CD4-positive, alpha-beta T cell treated with Interferon gamma for 1 hour (primary cell): ENCODE measurements at places on chromosomes 7 and 10.

DNA sequence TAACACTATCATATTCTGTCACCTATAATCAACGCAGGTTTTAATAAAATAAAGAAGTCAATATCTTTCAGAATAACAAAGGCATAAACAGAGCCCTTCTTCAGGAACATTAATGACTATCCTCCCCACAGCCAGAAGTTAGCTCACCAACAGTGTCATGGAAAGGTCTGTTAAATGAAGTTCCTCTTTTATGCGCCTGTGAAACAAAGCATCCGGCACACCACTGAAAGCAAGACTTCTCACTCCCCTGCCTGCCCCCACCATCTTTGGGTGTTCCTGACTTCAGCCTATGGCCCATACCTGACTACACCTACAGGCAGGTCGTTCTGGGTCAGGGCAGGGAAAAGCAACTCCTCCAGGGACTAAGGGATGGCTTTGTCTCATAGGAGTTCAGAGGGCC lies 205.4 kb downstream of the FANK1 start:
- peak; percentile 6 for DNase-seq

GRCh38 chr10:131865223-131865917 lies 35.4 kb upstream of the PPP2R2D start:
- DNase-seq, result no peak

DNA sequence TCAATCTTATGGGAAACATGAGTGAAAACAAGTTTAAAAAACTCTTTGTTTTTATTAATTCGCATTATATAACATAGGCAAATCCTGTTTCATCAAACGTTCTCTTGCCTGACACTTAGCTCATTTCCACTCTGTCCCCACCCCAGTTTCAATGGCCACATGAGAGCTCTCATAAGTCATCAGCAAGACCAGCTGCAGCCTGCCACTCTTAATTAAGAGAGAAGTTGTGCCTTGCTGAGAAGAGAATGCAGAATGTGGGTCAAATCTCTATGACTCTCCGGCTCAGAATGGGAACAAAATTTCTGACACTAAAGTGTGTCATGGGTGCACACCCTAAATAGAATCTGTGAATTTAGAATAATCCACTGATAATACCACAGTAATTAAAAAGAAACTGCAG lies 39.6 kb downstream of the ASAH2 start:
- no peak for DNase-seq

DNA sequence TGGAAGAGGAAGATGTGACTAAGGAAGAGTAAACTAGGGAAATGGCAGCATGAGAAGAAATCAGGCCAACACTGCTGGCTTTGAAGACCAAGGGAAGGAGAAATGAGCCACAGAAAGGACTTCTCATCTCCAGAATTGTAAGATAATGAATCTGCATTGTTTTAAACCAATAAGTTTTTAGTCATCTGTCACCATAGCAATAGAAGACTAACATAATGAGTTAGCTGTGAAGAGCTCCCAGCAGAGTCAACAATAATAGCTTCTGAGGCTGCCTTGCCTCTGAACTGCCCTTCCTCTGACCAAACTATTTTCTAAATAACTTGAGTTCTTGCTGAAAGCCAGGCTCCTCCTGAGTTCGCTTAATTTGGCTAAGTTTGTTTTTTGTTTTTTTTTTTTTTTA lies 103.6 kb downstream of the CACNA2D1 start:
- DNase-seq, result no peak

- no peak for DNase-seq
Observed at GRCh38 chr10:118041316-118041715, 5.4 kb downstream of the RAB11FIP2 start.

- peak; percentile 28 for DNase-seq
Observed at GRCh38 chr7:22445140-22445743, 54.7 kb downstream of the STEAP1B start.

DNA sequence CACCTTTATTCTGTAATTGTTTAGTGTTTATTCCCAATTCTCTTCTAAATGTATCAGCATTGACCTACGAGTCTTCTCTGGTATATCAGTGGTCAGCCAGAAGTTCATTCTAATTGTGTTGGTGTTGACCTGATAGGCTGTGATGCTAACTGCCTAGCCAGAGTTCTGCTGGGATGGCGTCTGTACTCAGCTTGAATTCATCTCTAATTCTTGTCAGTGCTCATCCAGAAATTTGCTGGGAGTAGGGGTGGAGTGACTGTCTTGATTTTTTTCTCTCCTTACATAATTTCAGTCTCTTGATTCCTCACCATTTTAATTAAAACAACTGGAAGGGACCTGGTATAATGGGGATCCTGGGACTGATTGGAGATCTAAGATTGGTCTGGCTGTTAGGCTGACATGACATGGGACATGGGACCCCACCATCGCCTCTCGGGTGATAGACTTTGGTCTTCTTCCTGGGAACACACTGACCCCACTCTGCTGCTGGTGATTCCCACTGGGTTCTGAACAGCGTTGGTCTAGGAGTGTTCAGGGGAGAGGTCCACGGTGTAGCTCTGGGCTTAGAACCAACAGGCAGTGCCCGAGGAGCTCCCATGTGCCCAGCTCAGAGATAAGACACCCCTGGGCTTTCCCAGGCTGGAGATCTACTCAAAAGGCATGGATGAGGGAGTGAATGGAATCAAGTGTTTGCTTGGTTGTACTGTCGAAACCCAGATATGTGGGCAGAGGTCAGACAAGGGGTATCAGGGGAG lies 3.8 kb downstream of the NEURL1 start:
- DNase-seq, result no peak

GRCh38 chr7:149495785-149496641 lies 1.6 kb downstream of the ZNF746 start:
- no peak for DNase-seq

DNA sequence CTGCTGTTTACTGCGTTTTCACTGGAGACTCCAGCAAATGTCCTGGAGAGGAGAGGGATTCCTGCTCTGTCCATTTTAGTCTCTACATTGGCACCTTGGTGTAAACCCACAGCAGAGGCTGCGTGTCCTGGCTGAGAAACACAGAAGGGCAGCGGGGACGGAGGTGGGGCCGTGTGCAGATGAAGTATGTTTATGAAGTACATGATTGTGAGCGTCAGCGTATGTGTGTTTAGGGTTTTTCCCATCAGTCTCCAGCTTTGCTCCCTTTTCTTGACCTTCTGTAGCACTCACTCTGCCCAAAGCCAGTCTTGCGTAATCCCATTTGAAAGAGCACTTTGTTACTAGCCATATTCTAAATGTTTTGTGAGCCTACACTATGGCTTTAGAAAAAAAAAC lies 750.7 kb upstream of the SORCS1 start:
- DNase-seq, result no peak

GRCh38 chr7:143248761-143249354 lies 14.4 kb upstream of the GSTK1 start:
- no peak for DNase-seq

- no peak for DNase-seq
Observed at GRCh38 chr7:102169651-102170392, 116.8 kb upstream of the SH2B2 start.

- no peak for DNase-seq
Observed at GRCh38 chr7:31815796-31816195, 128.8 kb downstream of the PPP1R17 start.

GRCh38 chr7:87513735-87514335 lies 38.4 kb upstream of the ABCB4 start:
- DNase-seq, result no peak

- no peak for DNase-seq
Observed at GRCh38 chr7:138460176-138460648, at the start of gene TRIM24. TRIM24 (plus strand) TSS chr7:138460259; CDS start chr7:138460549, 290 bp downstream.

- DNase-seq, result no peak
Observed at GRCh38 chr10:50501924-50502452, 121.8 kb downstream of the SGMS1 start.

DNA sequence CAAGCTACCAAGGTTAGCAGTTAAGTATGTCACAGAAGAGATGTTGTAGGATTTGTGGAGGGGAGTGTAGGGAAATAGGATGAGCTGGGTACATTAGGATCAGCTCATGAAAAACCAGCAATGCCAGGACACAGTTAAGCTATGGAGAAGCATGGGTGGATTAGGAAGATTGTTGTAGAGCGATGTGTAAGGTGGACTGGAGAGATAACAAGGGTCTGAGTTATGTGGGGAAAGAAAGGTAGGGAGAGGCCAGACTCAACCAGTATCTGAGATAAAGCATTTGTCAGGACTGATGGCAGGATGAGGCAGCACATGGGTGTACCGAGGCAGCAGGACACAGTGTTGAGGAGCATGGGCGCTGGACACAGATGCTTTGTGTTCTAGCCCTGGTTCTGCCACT lies 85.4 kb upstream of the PRR15 start:
- DNase-seq, result no peak
